ENCODE measurements at places on chromosomes 5 and 9.

- no peak for DNase-seq
Measured at GRCh38 chr9:110255034-110255462, 1.3 kb downstream of the TXN start.

GRCh38 chr5:91642581-91642980, 259.5 kb upstream of the ARRDC3 start:
- DNase-seq = no peak

GRCh38 chr9:71886015-71886414, 25.0 kb downstream of the ABHD17B start:
- no peak for DNase-seq

DNA sequence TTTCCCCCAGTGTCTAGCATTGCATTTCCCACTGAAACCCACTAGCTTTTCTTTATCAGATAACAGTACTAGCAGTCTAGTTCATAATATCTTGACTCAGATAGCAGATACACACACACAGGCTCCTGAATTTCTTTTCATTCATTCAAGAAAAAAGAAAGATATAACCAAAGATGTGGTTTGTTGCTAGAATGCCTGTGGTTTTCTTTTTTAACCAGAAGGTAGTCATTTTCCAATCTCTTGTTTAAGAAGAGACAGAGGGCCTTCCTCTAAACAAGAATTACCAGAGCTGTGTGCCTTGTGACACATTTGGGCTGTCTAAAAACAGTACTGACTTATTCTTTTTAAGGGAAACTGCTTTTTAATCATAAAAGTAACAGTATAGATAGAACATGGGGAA, 167.3 kb downstream of the PJA2 start:
- DNase-seq = no peak

DNA sequence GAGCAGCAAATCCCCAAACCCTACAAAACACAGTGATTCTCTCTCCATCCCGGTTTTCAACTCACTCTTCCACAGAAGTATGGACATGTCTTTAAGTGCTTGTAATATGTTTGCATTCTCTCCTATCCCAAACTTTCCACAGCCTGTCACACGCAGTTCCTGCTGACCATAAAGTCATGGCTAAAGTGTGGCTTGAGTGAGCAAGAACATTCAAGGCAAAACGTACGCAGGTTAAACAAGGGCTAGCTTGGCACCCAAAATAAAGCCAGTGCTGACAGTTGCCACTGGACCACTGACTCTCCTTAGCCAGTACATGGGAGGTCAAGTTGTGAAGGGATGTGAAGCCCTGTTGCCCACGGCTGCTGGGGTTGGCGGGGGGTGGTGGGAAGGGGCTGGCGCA, 211.1 kb upstream of the IRX1 start:
- DNase-seq = no peak

DNA sequence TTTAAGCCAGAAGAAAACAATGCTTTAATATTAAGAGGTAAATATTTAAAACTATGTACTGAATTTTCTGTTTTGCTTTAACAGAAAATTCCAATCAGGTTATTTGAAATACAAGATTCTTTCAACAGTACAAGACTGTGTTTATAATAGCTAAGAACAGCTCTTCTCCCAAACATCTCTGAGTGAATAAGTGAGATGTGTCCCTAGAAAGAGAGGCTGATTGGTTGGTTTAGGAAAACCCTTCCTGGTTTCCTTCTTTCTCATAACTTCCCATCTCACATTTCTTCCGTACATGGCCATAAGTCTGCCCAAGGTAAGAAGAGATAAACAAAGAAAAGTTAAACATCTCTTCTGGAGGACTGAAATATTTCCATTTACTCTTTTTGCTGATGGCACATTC, 145.9 kb downstream of the FANCC start:
- no peak for DNase-seq

GRCh38 chr9:1994180-1994579, 21.0 kb upstream of the SMARCA2 start:
- DNase-seq = no peak

GRCh38 chr5:101676646-101677045, 619.4 kb downstream of the SLCO4C1 start:
- no peak for DNase-seq

DNA sequence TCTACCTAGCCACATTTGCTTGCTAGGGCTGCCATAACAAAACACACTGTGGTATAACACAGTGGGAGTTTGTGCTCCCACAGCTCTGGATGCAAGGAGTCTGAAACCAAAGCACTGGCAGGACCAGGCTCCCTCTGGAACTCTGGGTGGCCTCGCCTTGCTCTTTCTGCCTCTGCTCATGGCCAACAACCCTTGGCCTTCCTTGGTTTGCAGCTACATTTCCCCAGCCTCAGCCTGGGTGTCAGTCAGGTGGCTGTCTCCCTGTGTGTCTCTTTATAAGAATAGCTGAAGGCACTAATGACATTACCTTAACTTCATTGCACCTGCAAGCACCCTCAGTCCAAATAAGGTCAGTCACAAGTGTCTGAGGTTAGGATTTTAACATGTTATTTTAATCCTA, 101.0 kb upstream of the IRX2 start:
- DNase-seq = no peak

DNA sequence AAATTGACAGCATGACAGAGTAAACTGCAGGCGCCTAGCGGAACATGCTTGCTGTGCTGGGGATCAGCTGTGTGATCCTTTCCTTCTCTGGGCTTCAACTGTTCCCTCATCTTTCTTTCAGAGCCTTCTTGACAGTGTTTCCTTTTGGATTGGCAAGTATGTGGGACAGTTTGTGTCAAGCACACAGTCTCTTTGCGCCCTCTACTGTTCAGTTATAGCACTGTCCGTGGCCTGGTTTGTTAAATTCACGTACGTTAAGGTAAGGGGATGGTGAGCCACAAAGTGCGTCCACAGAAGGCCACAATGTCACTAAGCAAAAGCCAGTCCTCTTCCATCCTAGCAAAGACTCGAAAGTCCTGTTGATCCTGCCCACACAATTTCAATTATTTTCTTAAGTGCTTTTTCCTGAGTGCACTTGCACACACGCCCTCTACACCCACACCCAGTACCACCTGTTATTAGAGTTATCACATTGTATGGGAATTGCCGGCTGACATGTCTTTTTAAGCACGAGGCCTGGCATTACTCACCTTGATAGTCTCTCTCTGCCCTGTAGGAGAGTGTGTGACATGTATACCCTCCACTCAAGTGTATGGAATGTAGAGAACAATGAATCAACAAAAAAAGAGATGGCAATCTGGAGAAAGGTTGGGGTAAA, 22.5 kb upstream of the PTPN3 start:
- peak; percentile 43 for DNase-seq

DNA sequence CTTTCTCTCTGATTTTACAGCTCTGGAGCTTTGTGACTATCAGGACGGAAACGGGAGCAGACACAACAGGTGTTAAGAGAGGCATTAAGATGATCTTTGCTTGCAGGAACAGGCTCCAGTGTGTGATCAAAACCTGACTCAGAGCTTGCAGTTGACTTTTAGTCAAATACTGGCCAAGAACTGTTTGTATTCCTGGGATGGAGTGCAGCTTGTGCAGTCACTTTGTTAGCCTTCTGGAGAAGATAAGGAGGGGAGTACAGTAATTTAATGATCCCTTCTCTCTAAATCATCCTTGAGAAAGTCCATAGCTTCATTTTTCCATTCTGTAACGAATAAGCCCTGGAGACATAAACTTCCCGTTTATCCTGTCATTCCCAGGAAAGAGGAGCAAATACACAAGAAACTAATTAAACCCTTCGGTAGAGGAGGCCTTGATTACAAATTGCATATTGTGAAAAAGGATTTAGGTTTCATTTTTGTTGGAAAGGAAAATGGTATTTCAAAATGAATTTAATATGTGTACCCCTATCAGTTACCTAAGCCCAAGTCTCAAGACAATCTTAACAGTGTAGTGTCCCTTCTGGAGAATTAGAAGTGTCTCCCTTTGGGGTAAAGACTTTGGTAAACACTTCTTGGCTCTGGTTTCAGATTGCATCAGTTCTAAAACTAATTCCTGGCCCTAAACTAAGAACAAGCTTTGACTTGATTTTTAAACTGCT, 3.1 kb upstream of the STOM start:
- no peak for DNase-seq
